ENCODE measurements at places on chromosomes 5 and 9.

DNA sequence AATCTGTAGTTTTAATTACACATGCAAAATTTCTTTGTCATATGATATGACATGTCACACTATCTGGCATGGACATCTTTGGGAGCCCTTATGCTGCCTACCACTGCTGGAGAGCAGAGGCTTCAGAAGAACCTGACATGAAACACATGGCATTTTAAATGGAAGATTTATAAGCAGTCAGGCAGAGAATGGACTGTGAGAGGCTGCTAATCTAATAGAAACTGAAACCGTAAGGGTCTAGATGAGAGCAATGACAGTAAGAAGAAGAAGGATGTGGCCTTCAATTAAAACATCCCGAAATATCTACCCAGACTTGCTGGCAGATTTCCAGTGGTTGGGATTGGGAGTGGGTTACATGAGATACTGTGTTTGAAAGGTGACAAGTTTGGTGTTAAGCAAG lies 149.8 kb downstream of the MACIR start:
- no peak for DNase-seq

GRCh38 chr5:67925511-67925910 lies 290.0 kb upstream of the PIK3R1 start:
- no peak for DNase-seq

DNA sequence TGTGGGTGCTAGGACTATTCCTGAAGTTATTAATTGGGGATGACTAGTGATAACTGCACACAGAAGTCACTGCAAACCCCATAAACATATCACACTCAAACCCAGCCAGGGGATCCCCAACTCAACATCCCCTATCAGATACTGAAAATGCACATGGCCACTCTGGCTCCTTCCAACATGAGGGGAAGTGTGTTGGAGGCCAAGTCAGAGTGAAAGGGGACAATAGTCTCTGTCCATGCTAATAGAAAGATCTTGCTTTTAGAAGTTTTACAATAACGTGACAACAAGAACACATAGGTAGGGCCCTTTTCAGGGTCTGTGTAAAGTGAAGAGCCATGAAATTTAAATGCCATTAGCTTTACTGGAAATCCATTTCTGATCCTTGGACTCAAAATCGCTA lies 98.8 kb upstream of the SEMA6A start:
- no peak for DNase-seq

DNA sequence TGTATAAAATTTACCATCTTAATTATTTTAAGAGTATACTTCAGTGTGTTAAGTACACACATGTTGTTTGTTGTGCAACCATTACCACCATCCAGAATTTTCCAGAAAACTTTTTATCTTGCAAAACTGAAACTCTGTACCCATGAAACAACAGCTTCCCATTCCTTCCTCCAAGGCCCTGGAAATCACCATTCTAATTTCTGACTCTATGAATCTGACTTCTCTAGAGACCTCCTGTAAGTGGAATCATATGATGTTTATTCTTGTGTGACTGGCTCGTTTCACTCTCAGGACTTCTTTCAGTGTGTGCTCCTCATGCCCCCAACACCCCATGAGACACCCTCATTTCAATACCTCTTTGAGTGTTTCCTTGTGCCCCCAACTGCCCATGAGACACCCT lies 60.4 kb upstream of the COL15A1 start:
- no peak for DNase-seq

- DNase-seq, result no peak
Observed at GRCh38 chr9:130871395-130872062, 25.1 kb downstream of the QRFP start.

DNA sequence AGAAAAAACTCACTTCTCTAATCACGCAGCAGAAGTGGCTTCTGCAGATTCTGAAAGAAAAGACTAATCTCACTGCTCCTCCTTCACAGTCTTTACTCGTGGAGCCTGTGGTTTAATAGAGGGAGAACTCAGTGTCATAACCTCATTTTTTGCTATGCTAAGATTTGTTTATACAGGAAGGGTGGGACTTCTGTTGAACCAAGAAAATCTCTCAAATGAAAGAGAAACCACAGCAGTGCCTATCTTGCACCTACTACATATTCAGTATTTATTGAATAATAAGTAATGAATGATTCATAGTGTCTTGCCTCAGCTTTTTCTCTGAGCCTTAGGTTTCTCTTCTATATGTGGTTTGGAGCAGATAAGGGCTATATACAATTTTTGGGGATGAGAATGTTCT lies 136.1 kb upstream of the DMAC1 start:
- DNase-seq, result no peak

DNA sequence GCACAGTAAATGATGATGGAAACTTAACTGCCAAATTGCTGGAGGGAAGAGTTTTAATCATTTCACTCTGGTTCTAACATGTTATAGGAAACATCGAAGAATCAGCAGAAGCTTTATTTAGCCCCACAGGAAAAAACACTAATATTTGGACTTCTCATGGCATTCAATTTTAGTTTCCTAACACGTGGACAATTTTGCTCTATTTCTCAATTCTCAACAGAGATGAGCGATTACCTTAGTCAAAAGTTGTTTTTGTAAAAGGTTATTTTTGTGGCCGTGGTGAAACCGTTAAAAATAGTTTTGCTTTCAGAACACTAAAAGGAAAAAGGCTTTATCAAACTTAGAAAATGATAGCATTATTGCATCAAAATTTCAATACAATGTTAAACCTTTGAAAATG lies 235.2 kb downstream of the PLK2 start:
- DNase-seq, result no peak

DNA sequence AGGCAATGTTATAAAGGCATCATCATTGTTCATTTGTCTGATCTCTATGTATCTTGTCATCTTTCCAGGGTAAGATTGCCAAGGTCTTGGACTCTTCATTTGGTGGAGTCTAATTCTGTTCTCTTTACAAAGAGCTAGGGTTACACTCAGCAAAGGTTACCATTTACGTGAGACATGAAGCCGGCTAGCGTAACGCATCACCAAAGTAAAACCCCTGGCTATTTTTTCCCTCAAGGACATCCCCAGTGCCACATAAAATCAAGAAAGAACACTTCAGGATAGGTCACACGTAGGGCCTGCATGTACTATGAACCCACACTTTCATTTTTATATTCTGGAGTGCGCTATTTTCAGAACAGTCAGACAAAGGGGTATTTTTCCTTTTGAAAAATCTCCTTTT lies 20.0 kb upstream of the MYOT start:
- no peak for DNase-seq

- DNase-seq, result no peak
Observed at GRCh38 chr5:88760527-88760926, 122.5 kb downstream of the MEF2C start.

DNA sequence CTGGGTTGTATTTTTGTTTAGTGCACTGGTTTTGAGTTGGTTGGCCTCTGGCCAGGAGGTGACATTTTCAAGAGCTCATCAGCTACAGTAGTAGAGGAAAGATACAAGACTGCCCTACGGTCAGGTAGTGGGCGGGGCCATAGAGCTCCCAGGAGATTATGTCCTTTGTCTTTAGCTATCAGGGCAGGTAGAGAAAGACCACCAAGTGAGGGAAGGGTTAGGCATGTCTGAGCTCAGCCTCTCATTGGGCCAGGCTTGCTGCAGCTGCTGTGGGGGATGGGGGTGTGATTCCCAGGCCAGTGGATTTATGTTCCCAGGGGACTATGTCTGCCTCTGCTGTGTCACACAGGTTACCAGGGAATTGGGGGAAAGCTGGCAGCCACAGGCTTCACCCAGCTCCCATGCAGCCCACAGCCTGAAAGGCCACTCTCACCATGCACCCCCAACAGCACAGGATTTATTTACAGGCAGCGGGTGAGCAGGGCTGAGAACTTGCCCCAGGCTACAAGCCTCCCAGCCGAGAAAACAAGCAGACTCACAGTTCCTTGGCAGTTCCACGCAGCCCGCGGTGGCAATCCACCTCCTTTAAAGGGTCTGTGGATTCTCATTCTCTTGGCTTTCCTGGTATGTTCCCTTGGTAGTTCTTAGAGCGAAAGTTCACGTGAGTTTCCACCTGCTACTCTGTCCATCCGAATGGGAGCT lies 37.5 kb upstream of the BOD1 start:
- no peak for DNase-seq

- DNase-seq, result no peak
Observed at GRCh38 chr5:163369776-163370385, 67.5 kb upstream of the CCNG1 start.

DNA sequence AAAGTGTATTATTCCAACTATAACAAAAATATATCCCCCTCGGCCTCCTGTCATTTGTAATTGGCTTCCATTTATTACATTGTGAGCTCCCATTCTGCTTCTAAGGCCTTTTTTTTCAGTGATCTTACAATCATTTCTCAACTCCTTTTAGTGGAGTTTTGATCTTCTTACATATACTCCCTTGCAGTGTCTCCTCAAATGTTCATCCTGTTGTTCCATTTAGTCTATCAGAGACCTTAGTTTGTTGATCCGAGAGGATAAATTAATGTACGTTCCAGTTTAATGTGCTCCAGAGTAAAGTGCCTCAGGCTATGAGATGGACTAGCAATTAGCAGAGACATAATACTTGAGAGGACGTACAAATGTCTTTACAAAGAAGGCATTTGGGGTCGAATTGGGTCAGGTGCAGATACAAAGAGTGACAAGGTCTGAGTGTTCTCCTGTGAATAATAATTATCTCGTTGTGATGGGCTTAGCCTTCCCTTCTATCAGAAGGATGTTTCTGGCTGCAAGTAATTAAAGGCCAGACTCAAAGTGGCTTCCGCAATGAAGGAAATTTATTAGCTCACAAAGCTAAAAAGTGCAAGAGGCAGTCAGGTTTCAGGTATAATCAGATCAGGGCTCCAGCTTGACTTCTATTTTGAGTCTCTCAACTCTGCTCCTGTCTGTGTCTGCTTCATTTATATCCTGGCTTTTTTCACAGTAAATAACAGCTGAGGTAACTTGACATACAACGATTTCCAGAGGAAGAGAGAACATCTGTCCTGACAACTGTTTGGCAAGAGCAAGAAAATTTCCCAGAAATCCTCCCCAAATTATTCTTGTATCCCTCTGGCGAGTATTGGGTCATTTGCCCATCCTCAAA lies 30.1 kb downstream of the ARRDC3 start:
- DNase-seq, result no peak

DNA sequence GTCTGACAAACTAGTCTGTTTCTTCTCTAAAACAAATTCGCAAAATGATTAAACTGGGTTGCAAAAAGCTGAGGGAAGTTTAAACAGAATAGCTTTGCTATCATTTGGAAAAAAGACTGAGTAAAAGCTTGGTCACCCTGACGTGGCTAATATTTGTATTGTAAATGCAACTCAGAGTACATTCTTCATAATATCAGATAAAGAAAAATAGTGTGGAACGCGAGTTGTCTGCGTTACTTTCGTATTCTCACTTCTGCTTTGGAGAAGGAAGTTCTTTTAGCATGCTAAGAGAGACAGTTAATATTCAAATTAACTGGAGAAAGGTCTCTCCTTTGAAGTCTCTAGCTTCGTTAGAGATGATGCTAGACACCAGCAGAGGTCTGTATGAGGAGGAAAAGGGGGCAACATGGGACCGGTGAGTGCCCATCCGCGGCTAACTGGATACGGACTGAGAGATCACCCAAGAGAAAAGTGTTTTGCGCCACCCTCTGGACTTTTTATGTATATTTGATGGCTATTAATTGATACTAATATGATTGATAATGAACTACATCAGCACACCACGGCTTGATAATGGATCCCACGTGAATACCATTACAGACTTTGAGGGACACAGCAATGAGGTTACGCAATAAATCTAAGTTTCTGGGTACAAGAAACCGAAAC lies 2.9 kb upstream of the CNTRL start:
- no peak for DNase-seq

DNA sequence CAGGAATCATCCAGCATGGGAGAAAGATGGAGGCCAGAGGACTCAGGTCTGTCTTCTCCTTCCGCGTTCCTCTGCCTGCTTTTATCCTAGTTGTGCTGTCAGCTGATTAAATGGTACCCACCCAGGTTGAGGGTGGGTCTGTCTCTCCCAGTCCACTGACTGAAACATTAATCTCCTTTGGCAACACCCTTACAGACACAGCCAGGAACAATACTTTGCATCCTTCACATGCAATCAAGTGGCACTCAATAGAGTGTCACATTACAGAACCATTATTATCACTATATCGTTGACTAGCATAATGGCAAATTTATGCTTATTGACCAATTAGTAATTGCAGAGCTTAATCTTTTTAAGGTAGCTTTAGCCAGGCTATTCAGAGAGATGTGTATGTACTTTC lies 64.8 kb downstream of the UNC13B start:
- DNase-seq, result no peak

GRCh38 chr5:108858959-108859358 lies 111.3 kb downstream of the FER start:
- DNase-seq, result no peak

- no peak for DNase-seq
Observed at GRCh38 chr9:77731930-77732329, 83.8 kb upstream of the GNA14 start.

GRCh38 chr5:81080809-81081460 lies 120.8 kb downstream of the RASGRF2 start:
- DNase-seq, result peak; percentile 40

DNA sequence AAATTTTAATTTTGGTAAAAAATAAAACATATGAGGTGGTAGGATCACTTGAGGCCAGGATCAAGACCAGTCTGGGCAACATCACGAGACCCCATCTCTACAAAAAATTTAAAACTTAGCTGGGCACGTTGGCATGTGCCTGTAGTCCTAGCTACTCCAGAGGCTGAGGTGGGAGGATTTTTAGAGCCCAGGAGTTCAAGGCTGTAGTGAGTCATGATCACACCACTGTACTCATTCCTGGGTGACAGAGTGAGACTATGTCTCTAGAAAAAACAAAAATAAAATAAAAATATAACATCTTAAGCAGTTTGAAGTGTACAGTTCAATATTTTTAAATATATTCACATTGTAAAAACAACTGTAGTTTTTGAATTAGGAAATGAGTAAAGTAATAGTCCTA lies 108.3 kb downstream of the SMIM15 start:
- DNase-seq, result no peak

- DNase-seq, result no peak
Observed at GRCh38 chr5:59500014-59500413, 393.5 kb downstream of the PDE4D start.

GRCh38 chr5:128572051-128572929 lies 34.2 kb upstream of the FBN2 start:
- no peak for DNase-seq

DNA sequence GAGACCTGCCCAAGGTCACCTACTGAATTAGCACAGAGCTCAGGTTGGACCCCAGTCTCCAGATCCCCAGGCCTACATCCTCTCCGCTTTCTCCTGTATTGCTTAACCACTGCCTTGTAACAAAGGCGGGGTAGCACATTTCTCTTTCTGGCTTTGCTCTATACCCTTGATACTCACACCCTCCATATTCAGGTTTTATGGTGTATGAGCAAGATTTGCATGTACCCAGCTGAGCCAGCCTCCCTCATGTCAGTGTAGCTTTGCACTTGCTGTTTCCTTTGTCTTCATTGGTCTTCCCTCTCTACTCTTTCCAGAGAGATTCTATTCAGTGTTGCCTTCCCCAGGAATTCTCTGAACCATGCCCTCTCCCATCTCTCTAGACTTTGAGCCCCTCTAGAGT lies 19.6 kb upstream of the ZCCHC7 start:
- DNase-seq, result no peak

- DNase-seq, result no peak
Observed at GRCh38 chr9:98577446-98577845, 131.3 kb downstream of the GABBR2 start.

All from head of caudate nucleus (tissue), 42 donors.